ENCODE measurements at places on chromosomes 1 and 21.

- DNase-seq: no peak
Observed at GRCh38 chr1:94026619-94027380, 94.1 kb downstream of the ABCA4 start.

GRCh38 chr1:212554401-212554800 lies 54.2 kb upstream of the ATF3 start:
- DNase-seq: no peak

- DNase-seq: peak; percentile 90
Observed at GRCh38 chr1:17569200-17570139, 30.0 kb downstream of the ARHGEF10L start.

- no peak for DNase-seq
Observed at GRCh38 chr1:106534612-106535011, 521.9 kb upstream of the PRMT6 start.

DNA sequence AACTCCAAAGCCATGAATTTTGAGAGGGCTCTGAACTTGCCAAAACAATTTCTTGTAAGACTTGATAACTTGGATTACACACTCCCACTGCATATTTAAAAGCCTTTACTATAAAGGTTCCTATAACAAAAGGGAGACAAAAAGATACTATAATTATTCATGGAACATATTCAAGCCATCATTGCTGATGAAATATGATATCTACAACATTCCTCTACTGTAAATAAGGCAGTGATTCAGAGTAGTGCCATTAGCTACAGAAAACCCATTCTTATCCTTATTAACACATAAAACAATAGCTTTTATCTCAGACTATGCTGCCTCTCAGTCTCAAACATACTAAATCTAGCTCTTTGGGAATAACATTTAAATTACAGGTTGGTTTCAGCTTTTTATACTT lies 675.5 kb upstream of the CXADR start:
- DNase-seq: no peak

GRCh38 chr1:84643183-84643582 lies 47.1 kb downstream of the SSX2IP start:
- DNase-seq: no peak

DNA sequence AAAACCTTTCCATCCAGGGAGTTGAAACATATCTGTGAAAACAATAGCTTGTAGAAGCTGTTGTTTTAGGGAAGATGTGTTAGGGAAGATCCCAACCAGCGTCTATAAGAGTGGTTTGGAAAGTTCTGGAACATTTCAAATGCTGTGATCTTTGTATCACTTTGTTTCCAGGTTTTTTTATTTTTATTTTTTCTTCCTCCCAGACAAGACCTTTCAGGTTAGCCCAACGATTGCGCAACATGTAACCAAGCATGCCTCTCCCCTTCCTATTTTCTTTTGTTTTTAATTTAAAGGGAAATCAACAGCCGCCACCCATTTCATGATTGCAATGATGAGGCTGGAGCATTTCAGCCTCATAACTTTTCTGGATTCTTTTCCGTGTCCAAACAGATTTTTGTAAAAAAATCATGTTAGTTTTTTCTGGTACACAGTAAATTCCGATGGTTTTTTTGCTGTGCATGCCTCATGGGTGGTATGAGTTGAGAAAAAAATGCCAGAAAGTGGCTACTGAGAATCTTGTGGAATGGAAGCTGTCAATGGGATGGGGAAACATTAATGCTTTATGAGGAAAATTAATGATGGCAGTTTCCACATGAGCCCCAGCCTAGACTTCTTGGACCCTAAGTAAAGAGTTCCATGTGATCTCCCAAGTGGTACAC lies 109.3 kb downstream of the RUNX1 start:
- DNase-seq: no peak

DNA sequence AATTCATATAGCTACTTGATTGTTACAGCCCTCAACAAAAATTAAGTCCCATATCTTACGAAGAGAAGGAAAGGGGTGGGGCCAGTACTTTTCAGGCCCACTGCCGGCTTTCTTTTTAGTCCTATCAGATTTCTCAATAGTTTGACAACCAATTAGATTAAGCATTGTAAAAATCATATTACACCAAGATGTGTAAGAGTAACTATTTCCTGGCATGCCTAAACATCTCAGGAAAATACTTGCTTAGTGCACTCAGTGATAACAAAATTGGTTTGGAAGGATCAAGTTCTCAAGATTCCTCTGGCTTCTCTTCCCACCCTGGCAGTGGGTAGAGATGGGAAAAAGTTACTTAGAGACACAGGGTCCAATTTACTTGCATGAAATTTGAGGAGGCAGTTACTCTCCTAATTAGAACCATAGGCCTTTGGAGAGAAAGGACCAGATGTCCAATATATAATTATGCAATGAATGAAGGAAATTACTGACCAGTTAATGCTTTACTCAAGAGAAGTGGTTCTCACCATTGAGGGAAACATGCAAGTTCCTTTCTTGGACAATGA lies 30.1 kb downstream of the STPG1 start:
- DNase-seq: no peak

- DNase-seq: no peak
Observed at GRCh38 chr1:5428351-5428750, 563.9 kb downstream of the NPHP4 start.

DNA sequence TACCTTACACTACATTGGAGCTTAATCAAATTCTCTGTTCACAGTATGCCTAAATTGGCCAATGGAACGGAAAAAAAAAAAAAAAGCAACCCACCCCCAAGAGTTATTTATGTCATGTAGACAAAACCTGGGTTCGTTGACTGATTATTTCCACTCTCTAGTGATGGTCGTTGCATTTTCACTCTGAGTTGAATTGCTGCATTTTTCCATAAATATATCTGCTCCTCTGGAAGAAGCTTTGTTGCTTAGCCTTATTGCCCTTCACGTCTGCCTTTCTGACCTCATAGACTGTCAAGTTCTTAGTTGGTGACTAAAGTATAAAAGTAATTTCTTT lies 90.2 kb upstream of the RUNX1 start:
- DNase-seq: no peak

DNA sequence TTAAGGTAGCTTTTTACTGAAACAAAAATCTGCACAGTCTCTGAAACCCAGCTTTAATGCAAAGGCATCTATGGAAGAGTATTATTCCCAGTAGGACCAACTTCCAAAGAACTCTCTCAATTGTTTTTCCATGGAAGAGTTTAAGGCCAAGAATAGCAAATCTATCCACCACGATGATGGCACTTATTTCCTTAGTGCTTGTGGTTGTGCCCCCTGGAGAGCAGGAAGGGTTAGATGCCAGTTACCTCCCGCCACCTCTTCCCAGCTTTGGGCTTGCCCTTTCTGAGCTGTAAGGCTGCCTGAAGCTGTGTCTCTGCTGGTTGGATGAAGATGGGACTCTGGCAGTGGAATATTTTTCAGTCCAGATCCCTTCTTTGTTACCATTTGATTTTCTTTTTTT lies 4.8 kb upstream of the ATP1A1 start:
- DNase-seq: no peak

- DNase-seq: no peak
Observed at GRCh38 chr1:113215015-113215414, 142.0 kb downstream of the LRIG2 start.

DNA sequence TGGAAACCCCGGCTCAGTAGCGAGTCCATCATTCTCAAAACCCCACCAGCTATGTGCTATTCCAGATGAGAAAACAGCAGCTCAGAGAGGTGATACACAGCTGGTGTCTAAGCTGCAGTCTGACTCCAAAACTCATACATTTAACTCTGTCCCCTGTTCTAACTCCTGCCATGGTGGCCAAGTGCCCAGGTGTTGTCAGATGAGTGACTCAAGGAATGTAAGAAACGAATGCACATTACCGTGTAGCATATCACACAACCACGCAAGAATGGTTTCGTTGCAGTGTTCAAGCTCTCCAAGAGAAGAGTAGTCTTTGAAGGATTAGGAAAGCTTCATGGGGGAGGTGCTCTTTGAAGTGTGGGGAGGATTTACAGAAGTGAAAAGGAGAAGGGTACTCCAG lies 4.7 kb upstream of the XKR8 start:
- DNase-seq: no peak

GRCh38 chr1:29626066-29626465 lies 389.7 kb downstream of the PTPRU start:
- DNase-seq: no peak

All from ureter (tissue), 1 donor.